Calu3 (cell line): ENCODE measurements at places on chromosomes 1 and 21.
A peak's percentile ranks its signal among the peaks of the same experiment; 100 is the strongest.

DNA sequence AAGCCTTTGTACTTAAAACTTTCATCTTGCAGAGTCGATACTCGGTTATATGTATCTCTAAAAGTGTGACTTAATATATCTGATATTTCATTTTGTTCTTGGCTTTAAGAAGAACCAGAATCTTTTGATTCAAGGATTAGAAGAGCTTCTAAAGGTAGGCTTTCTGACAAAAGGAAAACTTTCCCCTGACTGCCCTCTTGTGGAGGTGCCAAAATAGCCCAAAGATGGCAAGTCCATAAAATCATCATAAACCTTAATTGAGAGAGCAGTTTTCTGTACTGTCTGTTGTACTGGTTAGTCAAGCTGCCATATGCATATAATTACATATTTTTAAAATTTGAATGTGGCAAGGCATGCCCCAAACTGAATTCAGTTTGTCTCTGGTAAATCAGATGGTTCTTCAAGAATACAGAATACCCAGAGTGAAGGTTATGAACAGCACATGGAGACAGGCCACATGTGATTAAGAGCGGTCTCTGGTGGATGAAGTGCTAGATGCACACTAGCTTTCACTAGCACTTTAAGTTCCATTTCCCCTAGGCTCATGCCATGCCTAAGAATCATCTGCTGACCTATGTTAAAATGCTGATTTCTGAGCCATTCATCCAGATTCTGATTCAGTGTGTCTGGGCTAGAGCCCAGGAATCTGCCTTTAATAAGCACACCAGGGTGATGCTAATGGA is 27.7 kb upstream of the ELAVL4 start:
- DNase-seq = peak; percentile 49

DNA sequence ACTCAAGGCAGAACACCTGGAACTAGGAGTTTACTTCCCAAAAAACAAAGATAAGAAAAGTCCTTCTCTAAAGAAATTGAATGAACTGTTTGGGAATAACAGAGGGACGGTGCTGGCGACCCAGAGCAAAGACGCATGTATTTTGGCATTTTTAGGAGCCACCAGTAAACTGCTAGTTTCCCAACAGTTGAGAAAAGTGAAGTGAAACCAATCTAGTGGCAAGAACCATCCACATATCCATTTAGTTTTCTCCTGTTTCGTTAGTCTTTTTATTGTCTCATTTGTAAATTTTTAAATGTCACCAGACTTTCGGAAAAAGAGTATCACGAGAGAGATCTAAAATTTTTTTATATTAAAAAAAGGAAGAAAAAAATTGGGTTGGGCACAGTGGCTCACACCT is 30.2 kb downstream of the ODF2L start:
- DNase-seq = no peak

DNA sequence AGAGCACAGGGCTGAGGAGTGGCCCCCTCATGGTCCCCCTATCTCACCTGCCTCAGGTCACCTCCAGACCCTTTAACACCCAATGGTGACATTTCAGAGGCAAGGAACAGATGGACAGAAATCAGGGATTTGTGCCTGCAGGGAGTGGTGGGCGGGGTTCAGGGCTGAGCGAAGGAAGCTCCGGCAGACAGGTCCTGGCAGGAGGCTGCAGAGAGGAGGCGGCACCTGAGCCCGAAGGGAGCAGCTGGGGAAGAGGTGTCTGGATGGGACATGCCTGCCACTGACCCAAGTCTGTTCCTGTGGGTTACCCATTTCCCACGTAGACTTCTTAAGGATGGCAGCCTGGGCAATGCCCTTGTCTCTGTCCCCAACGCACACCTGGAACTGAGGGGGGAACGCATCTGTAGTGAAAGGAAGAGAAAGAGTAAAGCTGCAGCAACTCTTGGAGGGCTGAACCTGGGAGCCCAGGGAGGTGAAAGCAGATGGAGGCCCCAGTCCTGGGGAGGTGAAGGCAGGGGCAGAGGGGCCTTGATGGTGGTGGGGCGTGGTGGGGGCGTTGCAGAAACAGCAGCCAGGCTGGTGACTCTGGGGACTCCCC is 61.6 kb upstream of the ADARB1 start:
- peak; percentile 40 for DNase-seq

GRCh38 chr1:236853921-236854604 is 59.0 kb downstream of the MTR start:
- no peak for DNase-seq

DNA sequence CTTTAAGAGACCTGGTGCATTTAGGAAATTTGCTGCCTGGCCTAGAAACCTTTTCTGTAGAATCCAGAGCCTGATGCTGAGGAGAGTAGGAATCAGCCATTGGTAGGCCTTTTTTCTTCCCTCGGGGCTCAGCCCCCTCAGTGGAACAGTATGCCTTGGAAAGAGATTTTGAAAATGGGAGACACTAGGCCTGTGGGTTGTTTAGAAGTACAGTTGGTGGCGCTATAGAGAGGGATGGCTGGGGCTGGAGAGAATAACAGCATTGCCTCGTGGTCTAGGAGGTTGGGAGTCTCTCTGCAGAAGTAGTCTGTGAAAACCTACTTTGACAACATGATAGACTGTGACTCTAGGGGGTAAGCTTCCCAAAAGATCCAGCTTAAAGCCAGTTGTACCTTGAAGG is 8.2 kb downstream of the KIF2C start:
- no peak for DNase-seq

DNA sequence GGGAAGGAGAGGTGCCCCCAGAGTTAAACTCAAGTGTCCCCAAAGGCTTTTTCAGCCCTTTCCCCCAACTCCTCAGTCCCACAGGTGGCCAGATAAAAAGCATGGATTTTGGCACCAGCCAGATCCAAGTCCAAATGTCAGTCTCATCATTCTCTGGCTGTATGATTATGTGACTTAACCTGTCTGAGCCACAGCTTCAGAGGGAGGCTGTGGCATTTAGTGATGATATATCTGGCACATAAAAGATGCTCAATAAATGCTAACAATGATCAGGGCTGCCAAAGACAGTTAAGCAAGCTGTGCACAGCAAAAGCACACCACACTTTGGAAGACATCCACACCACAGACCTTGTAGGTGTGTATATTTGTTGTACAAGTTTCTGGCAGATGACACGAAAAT is 5.6 kb upstream of the PADI3 start:
- DNase-seq = no peak

DNA sequence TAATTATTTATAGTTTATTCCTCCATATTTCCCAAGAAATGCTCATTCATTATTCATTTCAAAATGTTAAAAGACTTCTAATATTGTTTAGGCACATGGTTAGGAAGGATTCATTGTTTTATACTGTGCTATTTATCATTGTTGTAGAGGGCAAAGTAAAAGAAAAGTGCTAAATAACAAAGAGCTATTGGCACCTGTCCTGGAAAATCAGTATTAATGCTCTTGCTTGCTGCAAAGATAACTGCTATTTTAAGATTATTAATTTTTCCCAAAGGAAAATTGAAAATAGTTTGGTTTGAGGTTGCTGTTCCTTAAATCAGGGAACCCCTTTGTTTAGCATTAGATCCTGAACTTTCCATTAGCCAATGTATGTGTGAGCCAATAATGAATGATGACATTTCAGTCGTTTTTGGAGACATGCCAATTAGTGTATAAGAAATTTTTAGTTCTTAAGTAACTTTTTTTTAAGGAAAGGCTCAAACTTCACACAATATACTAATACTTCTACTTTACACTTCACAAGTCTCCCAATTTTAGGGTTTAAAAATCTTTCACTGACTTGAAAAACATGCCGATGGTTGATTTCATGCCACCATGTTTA is 39.9 kb downstream of the EPB41 start:
- no peak for DNase-seq

DNA sequence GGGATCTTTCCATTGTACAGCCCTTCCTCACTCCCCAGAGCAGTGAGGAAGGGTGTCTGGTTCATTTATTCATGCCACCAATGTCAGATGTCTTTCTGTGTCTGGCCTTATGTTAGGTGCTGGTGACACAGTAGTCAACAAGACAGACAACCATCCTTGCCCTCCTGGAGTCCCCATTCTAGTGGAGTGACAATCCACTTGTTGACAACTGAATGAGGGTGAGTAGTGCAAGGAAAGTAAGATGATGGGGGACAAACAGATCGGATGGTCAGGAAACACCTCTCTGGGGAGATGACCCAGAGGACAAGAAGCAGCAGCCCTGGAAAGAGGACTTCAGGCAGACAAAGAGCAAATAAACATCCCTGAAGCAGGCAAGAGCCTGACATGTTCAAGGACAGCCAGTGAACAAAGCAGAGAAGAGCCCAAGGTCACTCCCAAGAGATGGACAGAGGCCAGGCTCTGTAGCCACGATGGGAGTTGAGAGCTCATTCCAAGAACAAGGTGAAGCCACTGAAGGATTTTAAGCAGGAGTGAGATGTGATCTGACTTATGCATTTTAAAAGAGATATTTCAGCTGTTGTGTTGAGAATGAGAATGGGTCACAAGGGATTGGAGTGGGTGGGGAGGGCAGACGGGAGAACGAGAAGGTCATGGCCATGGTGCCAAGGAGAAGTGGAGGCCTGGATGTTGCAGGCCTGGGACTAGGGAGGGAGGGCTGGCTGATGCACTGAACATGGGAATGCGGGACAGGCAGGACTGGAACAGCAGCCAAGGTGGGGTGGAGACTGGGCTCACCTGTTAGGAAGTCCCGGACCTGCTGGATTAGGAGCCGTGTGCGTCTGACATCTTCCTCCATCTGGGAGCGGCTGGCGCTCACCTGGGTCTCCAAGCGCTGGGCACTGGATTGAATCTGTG is 30.2 kb downstream of the LAMB3 start:
- DNase-seq = no peak

GRCh38 chr1:202264300-202264699 is 70.7 kb downstream of the LGR6 start:
- no peak for DNase-seq

DNA sequence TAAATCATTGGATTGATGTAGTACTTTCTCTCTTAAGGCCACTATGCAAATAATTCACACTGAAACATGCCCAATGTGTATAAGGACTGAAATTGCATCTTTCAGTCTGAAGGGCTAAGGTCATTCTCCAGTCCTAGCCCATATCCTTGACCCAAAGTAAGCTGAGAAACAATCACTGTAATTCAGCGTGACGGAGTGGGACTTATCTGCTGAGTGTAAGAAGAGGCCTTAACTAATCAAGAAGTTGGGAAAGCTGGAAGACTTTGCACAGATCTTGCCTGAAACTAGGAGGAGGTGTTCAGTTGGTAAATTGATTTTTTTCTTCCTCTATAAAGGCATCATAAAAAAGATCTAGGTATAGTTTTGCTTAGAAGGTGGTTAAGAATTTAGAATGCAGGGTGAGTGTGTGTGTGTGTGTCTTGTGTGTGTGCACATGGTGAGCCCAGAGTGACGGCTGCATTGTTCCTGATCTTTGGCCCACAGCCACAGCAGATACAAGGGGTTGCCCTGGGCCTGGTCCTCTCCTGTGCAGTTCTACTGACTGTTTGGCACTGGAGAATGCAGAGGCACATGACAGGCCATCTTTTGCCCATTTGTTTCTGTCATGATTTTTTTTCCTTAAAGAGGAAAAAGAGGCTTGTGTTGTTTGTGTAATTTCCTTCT is 13.3 kb upstream of the PPP2R5A start:
- DNase-seq = no peak

DNA sequence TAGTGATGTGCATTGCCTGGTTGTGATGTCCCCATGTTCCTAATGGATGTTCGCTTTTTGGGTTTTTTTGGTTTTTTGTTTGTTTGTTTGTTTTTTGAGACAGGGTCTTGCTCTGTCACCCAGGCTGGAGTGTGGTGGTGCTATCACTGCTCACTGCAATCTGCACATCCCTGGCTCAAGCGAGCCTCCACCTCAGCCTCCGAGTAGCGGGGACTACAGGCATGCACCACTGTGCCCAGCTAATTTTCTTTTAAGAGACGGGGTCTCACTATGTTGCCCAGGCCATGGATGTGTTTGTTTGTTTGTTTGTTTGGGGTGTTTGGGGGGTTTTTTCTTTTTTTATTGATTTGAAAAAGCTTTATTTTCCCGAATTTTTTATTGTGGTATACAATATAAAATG is 2.1 kb downstream of the COL6A2 start:
- no peak for DNase-seq

- no peak for DNase-seq
Measured at GRCh38 chr21:44005071-44005470, 7.0 kb upstream of the TRAPPC10 start.

- DNase-seq = no peak
Measured at GRCh38 chr1:45473302-45473701, 17.7 kb downstream of the TESK2 start.
